ENCODE measurements at places on chromosomes 5 and 9.

GRCh38 chr5:2003206-2003605 lies 120.5 kb upstream of the IRX4 start:
- DNase-seq = no peak

GRCh38 chr5:40736103-40736875 lies 19.5 kb downstream of the TTC33 start:
- DNase-seq = no peak

DNA sequence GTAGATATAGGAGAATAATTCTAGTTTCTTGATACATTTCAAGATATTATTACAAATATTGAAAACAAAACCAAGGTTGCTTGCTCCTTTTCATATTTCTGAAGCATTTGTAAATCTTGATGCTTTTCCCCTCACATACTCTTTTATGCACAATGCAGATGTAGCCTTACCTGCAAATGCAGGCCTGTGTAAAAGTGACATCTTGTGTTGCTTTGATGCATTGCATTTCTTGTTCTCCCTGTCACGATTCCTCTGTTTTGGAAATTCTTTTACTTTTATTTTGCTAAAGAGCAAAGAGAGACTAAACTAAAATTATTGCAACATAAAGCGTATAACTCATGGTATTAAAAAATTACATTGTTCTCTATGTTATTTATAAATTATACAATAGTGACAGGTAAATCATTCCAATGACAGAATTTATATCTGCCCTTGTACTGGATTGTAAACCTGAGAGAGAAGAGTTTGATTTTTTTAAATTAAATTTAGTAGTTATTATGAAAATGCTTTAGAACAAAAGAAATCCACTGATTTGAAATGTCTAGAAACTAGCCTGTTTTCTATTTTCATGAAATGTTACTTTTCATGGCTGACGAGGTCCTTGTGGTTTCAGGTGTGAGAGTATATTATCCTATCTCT lies 970.0 kb downstream of the MAT2B start:
- DNase-seq = no peak

DNA sequence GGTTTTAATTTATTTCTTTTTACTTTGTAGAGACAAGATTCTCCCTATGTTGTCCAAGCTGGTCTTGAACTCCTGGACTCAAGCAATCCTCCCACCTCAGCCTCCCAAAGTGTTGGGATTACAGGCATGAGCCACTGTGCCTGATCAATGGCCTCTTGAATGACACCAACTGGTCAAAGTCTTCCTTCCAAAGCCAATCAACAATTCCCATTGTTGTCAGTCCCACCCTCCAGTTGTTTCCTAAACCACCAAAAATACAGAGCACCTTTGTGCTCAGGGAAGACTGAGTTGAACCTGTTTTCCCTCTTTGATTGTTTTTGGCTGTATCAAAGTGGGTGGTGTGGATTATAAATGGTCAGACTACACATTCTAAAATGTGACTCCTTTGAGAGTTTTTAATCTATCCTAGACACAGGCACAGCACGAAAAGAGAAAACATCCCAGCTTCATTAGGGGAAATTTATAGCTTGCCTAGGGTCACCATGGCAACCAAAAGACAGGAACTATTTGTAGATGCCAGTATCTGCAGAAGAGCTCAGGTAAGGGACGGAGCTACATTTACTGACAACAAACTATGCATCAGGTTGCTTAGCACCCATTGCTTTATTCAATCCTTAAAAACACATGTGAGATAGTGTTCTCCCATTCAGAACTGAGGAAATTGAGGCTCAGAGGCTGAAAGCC lies 27.6 kb upstream of the ATP6V1G1 start:
- DNase-seq = no peak

GRCh38 chr9:93206576-93207155 lies 22.7 kb downstream of the WNK2 start:
- no peak for DNase-seq

DNA sequence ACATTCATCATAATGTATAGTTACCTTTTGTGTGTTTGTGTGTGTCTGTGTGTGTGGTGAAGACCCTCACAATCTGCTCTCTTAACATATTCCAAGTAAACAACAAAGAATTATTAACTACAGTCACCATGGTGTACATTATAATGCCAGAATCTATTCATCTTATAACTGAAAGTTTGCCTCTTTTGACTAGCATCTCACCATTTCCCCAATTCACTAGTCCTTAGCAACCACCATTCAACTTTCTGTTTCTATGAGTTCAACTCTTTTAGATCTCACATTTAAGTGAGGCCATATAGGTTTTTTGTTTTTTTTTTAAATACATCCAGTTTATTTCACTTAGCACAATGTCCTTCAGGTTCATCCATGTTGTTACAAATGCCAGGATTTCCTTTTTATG lies 83.6 kb downstream of the SMC2 start:
- no peak for DNase-seq

DNA sequence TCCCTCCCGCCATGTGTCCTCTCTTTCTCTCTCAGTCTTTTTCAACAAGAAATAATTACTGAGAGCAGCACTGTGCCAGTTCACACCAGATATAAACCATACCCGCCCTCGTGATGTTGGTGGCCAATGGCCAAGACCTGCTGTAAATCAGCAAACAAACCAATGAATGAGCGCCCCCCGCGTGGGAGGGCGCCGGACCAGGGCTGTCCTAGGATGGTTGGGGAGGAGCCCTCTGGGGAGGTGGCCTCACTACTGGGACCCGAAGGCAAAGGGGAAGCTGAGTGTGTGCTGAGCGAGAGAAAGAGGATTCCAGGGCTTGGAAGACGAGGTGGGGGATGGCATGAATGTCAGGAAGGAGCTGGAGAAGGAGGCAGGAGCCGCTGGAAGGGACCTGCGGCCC lies 51.2 kb upstream of the BARHL1 start:
- DNase-seq = no peak

- no peak for DNase-seq
Measured at GRCh38 chr5:4207486-4207885, 611.9 kb downstream of the IRX1 start.

DNA sequence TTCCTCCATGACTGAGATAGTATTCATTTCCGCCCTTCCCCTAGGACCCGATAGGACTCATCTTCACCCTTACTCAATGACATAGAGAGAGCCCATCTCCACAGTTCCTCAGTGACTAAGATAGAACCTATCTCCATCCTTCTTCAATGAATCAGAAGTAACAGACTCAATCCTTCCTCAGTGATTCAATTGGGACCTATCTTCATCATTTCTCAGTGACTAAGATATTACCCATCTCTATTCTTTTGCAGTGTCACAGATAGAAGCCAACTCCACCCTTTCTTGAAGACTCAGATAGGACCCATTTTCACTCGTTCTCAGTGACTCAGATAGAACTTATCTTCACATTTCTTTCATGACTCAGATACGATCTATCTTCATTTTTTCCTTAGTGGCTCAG lies 164.6 kb downstream of the FBXO4 start:
- no peak for DNase-seq

DNA sequence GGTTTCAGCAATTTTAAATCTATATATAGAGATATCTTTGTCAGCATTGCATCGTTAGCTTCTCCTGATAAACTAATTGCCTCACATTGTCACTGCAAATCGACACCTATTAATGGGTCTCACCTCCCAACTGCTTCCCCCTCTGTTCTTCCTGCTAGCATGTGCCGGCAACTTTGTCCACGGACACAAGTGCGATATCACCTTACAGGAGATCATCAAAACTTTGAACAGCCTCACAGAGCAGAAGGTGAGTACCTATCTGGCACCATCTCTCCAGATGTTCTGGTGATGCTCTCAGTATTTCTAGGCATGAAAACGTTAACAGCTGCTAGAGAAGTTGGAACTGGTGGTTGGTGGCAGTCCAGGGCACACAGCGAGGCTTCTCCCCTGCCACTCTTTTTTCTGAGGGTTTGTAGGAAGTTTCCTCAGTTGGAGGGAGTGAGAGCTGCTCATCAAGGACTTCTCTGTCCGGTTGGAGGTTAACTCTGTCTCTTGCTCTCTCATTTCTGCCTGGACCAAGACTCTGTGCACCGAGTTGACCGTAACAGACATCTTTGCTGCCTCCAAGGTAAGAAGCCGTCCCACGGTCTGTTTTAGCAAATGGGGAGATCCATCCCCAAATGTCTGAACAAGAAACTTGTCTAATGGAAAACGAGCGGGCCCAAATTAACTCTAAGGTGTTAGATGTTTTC lies at the start of gene IL4:
TSS of gene IL4 (plus strand) at position 51 of the 692 bp plus-strand sequence. CDS start at position 113, 62 bp downstream.
- DNase-seq = no peak

DNA sequence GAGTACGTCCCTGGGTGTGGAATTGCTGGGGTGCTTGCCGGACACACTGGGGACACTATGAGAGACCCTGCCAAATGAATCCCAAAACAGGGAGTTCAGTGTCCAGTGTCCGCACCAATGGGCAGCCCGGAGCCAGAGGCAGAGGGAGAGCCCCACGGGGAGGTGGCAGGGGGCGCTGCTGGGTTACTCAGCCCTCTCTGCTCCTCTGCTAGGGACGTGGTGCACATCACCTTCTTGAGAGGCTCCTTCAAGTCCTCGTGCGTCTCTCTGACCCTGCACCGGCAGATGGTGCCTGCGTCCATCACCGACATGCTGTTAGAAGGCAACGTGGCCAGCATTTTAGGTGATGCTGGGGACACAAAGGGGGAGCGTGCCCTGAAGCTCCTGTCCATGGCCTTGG lies 20.8 kb downstream of the STKLD1 start:
- DNase-seq = no peak

DNA sequence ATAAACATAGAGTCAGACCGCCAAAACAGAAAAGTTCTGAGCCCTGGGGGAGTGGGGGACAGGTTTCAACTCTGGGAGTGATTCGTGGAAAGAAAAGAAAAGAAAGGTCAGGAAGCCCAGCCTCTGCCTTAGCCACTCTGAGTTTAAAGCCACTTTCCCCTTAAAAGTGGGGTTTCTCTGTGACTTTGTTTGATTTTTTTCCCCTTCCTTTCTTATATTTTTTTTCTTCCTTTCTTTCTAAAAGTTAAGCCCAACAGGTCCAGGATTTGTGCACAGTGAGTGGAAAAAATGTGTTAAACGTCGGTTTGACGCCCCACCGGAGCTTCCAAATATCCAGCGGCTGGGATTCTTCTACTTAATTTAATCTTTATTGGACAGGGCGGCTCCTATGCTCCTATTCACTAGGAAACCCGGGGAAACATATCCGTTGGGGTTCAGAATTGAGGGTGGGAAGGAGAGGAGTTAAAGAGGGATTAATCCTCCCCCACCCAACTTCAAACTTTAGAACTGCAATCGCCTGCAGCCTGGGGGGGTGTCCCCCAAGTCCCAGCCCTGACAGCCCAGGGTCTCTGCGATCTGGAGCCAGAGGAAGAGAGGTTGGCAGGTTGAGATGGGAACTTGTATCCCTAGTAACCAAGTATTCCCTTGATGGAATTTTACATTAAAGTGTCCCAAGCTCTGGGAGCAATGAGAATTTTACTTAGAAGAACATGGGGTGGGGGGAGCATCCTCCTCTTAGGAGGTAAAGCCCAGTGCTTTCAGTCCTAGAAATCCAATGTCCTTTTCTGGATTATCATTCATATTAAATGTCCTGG lies 6.3 kb downstream of the NR2F1-AS1 start:
- DNase-seq = no peak

GRCh38 chr9:27338527-27338903 lies 41.6 kb upstream of the EQTN start:
- DNase-seq = no peak

GRCh38 chr5:173764332-173765028 lies 123.7 kb upstream of the CPEB4 start:
- no peak for DNase-seq

GRCh38 chr9:89021154-89021803 lies 30.0 kb downstream of the S1PR3 start:
- no peak for DNase-seq

GRCh38 chr9:116156621-116157314 lies 3.2 kb downstream of the PAPPA start:
- no peak for DNase-seq

- DNase-seq = no peak
Measured at GRCh38 chr9:71895955-71896354, 15.0 kb downstream of the ABHD17B start.
